Islet precursor cell (in vitro differentiated cells): ENCODE measurements at places on chromosomes 7 and 10.

DNA sequence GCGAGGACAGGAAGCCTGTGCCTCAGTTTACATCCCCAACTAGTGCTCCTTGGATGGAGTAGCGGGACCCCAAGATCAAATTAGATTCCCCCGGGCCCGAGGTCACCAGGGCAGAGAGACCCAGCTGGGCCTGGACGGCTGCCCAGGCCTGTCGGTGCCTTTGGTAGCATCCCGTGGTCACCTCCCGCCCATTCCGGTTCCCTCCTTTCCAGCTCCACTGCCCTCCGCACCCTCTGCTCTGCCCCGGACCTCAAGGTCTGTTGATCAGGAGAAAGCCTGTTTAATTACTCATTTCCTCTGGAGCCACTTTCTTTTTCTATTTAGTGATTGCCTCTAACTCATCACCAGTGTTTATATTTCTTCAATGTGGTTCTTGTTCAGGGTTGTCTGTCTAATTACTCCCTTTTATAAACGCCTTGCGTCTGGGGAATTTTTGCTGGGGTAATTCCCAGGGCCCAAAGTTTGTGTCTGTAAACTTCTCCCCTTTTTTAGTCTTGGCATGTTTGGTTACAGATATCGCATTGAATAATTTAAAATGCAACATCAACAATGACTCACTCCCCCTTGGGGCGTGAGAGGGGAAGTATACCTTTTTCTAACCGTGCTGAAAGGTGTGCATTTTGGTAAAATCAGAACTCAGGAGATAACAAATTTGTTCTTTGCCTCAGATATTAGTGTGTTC lies 1.9 kb downstream of the FOXK1 start:
- peak; percentile 71 for DNase-seq

DNA sequence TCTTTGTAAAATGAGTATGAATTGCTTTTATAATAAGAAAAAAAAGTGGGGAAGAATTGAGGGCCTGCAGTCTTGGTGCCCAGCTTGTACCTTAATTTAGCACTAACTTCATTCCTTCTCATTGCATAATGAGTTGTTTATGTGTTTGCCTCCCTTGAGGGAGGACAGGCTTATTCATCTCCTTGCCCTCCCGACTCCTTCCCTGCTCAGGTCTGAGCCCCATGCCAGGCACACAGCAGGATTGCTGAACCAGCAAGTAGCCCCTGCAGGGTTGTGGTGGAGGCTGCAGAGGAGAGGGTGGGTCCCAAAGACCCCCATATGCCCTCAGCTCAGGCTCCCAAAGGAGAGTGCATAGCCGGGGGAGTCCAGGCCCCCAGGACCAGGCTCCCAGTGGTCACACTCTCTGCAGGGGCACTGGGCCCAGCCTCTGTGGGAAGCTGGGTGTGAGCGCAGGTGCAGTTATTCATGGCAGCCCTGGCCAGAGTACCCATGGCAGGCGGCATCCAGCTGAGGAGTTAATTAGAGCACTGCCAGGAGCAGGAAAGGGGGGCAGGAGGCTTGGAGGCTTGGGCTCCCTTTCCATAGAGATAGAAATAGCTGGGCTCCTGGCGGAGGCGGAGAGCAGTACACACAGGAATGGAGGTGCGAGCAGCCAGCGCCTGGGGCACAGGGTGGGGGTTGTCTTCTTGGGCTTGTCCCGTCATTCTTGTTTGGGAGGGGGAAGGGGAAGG lies 28.2 kb upstream of the GOLGA7B start:
- no peak for DNase-seq

- no peak for DNase-seq
Observed at GRCh38 chr7:48811071-48811470, 113.3 kb upstream of the CDC14C start.

- DNase-seq, result no peak
Observed at GRCh38 chr10:102644066-102644645, at the start of gene TRIM8. Gene TRIM8 (plus strand): TSS chr10:102644479. CDS start chr10:102644618, 139 bp downstream.
